ENCODE measurements at places on chromosomes 11 and 22. TPM values are rescaled to one million over a fixed set of nuclear protein-coding genes. Genes with fewer than 3 reads are reported as not detected.

GRCh38 chr11:45673441-45673840 is 8.0 kb upstream of the CHST1 start:
- DNase-seq, result no peak

DNA sequence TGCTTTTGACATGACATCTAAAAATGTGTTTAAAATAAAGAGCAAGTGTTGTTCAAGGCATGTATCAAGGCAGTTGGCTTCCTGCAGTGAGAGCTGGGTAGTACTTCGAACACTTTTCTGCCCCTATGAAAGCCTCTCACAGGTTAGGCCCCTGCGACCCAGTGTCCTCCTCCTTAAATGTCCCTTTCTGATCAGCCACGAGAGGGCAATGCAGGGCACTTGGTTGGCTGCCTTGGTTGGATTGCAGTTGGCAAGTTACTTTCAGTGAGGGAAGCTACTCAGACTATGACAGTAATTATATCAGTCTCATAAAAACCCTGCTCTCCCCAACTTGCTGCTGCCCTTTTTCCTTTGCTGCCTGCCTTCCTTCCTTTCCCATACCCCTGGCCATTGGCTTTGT is 743.8 kb downstream of the NTM start:
- DNase-seq, result peak; percentile 38

- DNase-seq, result no peak
Observed at GRCh38 chr11:44568331-44568657, 2.8 kb downstream of the CD82 start.

The SLC16A8 gene
- total RNA-seq, result not detected

DNA sequence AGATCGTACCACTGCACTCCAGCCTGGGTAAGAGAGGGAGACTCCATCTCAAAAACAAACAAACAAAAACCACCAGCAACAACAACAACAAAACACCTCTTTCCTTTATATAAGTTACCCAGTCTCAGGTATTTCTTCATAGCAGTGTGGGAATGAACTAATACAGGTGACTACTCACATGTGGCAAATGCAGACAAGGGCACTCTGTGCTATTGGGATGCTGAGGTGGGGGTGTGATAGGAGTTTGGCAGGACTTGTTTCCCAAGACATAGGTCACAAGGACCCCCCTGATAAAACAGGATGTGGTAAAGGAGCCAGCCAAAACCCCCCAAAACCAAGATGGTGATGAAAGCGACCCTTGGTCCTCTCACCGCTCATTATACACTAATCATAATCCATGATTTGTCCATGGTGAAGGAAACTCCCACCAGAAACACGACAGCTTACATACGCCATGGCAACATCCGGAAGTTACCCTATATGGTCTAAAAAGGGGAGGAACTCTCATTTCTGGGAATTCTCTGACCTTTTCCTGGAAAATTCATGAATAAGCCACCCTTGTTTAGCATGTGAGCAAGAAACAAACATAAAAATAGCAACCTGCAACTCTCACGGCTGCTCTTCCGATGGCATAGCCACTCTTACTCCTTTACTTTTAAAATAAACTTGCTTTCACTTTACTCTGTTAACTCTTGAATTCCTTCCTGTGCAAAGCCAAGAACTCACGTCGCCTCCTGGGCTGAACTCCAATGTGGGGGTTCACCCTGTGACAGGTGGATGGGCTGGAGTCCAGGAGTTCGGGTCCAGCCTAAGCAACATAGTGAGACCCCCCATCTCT is 18.8 kb upstream of the INCENP start:
- DNase-seq, result peak; percentile 87

- peak; percentile 75 for DNase-seq
Observed at GRCh38 chr11:79546351-79546750, 105.5 kb upstream of the TENM4 start.

DNA sequence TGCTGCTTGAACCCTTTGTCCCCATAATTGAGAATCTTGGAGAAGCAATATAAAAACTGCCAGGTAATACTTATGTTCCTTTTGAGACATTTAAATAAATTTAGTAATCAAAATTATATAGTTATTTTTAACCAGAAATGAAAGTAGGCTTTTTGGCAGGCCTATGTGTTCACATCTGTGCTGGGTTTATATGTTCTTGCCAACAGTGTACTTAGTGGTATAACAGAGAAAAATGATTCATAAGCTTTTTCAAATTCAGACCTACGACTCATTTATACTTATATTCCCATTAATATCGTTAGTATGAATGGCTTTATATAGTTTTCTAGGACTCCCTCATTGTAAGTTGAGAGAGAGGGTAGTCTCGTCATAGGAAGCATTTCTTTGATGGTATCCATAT is 79.0 kb downstream of the DDX10 start:
- no peak for DNase-seq

GRCh38 chr11:127223026-127223425 is 222.5 kb upstream of the KIRREL3 start:
- DNase-seq, result no peak

- DNase-seq, result peak; percentile 81
Observed at GRCh38 chr11:97732011-97732632, 1288.6 kb upstream of the CNTN5 start.

The FOXRED1 gene
- 16.3 TPM for total RNA-seq

The HTR3B gene
- total RNA-seq, result not detected

Measured in renal cortical epithelial cell (primary cell).